ENCODE measurements at places on chromosomes 11 and 22. TPM values are rescaled to one million over a fixed set of nuclear protein-coding genes. Genes with fewer than 3 reads are reported as not detected.

Gene GRAP2
- total RNA-seq: 4.3 TPM

Gene MIOX
- total RNA-seq: not detected

Gene FAM83F
- total RNA-seq: 1.4 TPM

Gene CRYBB3
- total RNA-seq: not detected

Gene CNGA4
- not detected for total RNA-seq

Gene SEC14L6
- 2.4 TPM for total RNA-seq

Gene P4HA3
- 24.6 TPM for total RNA-seq

Gene ASPHD2
- total RNA-seq: 1.7 TPM

Gene KCNQ1OT1
- total RNA-seq: 21.9 TPM

Gene SVIP
- 7.5 TPM for total RNA-seq

Gene TEX54
- not detected for total RNA-seq

Gene AIFM3
- not detected for total RNA-seq

Gene CRACR2B
- 3.1 TPM for total RNA-seq

Gene CBLIF
- total RNA-seq: not detected

Gene OR52I1
- 5.5 TPM for total RNA-seq

Gene GRIA4
- total RNA-seq: 7.7 TPM

Gene OR52K2
- total RNA-seq: not detected

Gene RAB3IL1
- 10.1 TPM for total RNA-seq

Gene ZNF214
- 6.0 TPM for total RNA-seq

Gene RAB6A
- total RNA-seq: 73.4 TPM

Gene RAC2
- 17.3 TPM for total RNA-seq

Gene TMPRSS13
- total RNA-seq: 0.72 TPM

Gene OR52H1
- 1.7 TPM for total RNA-seq

Gene SSTR3
- 1.7 TPM for total RNA-seq

Gene ISX
- not detected for total RNA-seq

Gene SYT9
- total RNA-seq: 8.7 TPM

Gene NLRP10
- total RNA-seq: 5.8 TPM

Gene CTSF
- 43.1 TPM for total RNA-seq

Gene SSH3
- 7.5 TPM for total RNA-seq

Gene LRRC74B
- 0.24 TPM for total RNA-seq

Gene HSPB2
- total RNA-seq: not detected

Gene NXPE2
- total RNA-seq: 8.4 TPM

Gene P2RY2
- 4.8 TPM for total RNA-seq

Gene SLC35E4
- total RNA-seq: 1.2 TPM

Gene TBRG1
- 24.3 TPM for total RNA-seq

All from umbilical cord (tissue), 2 donors.